ENCODE measurements at places on chromosomes 4 and X.

- peak; percentile 64 for DNase-seq
Observed at GRCh38 chr4:113094802-113095201, 45.3 kb downstream of the ANK2 start.

- DNase-seq = no peak
Observed at GRCh38 chr4:159240046-159240445, 137.2 kb downstream of the RAPGEF2 start.

DNA sequence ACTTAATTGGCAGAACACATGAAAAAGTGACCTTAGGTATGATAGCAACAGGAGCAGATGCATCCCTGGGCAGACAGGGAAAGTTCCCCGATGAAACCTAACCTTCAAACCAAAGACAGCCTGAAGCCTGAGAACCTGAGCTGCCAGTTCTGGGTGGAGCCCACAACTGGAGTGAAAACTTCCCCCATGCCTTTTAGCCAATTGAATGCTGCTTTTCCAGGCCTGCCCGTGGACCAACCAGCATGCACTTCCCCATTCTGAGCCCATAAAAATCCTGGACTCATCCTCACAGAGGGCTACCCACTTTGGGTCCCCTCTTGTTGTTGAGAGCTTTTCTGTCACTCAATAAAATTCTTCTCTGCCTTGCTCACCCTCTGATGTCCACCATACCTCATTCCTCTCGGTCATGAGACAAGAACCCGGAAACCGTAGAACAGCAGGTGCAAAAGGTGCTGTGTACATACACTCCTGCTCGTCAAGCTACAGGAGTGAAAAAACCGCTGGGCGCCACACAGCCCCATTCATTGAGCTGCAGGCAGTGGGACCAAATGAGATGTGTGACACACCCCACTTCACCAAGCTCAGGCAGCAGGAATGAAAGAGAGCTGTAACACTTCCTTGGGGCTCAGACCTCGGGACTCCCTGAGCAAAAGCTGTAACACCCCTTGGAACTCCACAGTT, 13.9 kb upstream of the SLC7A11 start:
- DNase-seq = no peak

GRCh38 chr4:17758485-17758884, 22.9 kb downstream of the FAM184B start:
- no peak for DNase-seq

- no peak for DNase-seq
Observed at GRCh38 chrX:79259073-79259689, 108.0 kb downstream of the ITM2A start.

GRCh38 chrX:110051559-110051958, 48.6 kb downstream of the TMEM164 start:
- no peak for DNase-seq

GRCh38 chrX:138664016-138664415, 47.5 kb downstream of the FGF13 start:
- no peak for DNase-seq

DNA sequence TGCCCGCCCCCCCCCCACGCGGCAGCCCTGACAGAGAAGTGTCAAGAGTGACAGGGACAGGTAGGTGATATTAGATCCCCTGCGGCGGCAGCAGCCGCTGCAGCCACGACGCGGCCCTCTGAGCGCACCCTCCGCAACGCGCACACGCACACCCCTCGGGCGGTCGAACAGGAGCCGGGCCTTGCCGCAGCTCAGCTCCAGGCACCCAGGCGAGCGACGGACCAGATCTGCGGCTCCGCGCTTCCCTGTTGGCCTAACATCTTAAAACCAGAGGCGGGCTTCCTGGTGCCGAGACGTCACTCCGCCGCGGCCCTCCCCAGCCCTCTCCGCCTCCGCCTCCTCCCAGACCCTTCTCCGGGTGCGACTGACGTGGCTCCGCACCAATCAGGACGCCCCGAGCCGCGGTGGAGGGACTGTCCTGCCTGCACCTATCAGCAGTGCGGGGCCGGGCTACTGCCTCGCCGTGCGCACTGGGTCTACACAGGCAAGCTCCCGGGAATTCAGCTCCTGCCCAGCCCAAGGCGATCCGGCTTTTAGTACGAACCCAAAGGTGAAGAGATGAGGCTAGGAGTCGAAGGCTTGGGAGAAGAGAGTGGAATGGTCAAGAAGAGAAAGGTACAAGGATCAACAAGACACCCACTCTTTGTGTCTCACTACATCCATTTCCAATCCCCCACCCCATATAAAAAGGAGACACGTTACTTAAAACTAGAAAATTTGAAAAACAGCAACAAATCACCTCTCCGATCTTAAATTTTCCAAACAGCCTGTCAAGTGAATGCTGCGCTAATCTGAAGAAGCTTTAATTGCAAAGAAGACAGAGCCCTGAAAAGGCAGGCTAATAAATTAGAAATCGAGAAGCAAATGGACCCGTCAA, at the start of gene PITX2:
PITX2 (minus strand) TSS at position 237 of the 877 bp plus-strand sequence. CDS start 617 bp downstream, outside the sequence.
- peak; percentile 99 for DNase-seq

DNA sequence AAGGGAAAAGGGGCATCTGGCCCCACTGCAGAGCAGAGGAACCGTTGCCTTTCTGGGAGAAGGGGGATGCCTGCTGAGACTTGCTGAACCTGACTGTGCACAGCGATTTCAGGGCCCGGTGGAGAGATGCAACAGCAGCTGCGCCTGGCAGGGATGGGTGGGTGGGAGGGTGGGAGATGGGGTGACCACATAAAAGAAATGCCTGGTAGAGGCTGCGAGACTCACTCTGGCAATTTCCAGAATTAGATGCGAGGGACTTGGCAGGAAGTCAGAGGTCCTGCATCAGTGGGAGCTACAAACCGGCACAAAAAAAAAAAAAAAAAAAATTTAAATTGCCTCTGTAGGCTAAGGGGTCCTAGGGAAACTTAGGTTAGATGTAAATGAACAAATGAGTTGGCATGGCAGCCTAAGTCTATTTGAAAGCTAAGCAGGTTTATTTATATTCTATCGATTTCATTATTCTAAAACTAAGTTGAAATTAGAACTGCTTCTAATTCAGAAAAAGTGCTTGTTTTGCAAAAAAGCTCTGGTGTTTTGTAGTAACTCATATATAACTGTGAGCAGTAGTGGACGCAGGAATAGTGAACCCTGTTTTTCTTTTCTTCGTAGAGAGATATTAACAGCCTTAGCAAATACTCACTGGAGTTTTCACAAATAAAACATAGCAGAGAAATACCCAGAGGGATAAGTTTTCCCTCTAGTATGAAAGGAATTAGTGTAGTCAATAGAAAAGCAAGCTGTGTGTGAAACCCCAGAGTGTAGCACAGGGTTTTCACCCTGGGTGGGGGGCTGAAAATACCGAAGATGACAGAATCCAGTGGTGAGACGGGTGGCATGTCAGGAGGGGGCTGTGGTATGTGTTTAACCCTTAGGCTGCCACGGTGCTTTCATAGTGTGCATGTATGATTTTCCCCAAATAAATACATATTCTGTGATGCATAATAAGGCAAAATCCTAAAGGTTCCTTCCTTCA, 130.1 kb downstream of the EGF start:
- DNase-seq = peak; percentile 21

DNA sequence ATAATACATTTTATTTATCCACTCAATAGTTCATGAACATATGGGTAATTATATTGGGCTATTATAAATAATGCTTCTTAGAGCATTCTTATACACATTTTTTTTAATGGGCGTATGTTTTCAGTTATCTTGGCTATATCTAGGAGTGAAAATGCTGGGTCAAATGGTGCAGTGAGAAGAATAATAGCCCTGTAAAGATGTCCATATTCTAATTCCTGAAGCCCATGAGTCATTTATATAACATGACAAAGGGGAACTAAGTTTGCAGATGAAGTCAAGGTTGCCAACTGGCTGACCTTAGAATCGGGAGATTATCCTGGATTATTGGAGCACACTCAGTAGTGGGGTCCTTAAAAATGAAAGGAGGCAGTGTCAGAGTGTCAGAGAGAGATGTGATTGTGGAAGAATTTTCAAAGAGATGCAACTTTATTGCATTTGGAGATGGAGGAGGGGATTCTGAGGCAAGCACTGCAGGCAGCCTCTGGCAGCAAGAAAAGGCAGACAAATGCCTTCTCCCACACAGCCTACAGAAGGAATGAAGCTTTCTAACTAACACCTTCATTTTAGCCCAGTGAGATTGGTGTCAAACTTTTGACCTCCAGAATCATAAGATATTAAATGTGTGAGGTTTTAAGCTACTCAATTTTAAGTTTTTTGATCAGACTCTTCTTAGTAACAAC, 106.1 kb upstream of the HS3ST1 start:
- no peak for DNase-seq

- DNase-seq = no peak
Observed at GRCh38 chrX:39525758-39526157, 572.0 kb downstream of the BCOR start.

DNA sequence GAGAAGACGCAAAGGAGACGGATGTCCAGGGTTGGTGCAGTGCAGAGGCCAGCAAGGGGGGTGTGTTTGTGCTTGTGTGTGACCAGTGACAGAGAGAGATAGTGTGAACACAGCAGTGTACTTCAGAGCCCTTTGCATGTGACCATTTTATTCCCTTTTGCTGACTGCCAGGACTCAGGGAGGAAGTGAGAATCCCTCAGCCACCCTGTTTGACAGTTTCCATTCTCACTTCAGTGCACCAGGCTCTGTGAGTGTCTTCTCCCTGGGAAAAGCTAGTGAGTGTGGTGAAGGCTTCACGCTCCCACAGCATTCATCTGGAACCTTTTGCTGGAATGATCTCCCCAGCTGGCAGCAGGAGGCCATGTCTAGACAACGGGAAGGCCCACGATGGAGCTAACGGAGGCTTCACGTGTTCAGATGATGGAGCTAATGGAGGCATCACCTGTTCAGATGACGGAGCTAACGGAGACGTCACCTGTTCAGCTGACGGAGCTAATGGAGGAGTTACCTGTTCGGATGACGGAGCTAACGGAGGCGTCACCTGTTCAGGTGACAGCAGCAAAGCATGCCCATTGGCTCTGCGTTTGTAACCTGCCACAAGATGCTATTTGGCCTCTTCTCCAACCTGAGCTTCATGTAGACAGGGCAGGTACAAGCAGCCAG, 195.4 kb downstream of the AFAP1 start:
- DNase-seq = no peak

- DNase-seq = peak; percentile 99
Observed at GRCh38 chr4:13920901-13921300, 293.4 kb upstream of the BOD1L1 start.

- DNase-seq = peak; percentile 79
Observed at GRCh38 chrX:67604979-67605703, 61.3 kb downstream of the AR start.

- no peak for DNase-seq
Observed at GRCh38 chrX:23765868-23766267, 17.1 kb upstream of the SAT1 start.

DNA sequence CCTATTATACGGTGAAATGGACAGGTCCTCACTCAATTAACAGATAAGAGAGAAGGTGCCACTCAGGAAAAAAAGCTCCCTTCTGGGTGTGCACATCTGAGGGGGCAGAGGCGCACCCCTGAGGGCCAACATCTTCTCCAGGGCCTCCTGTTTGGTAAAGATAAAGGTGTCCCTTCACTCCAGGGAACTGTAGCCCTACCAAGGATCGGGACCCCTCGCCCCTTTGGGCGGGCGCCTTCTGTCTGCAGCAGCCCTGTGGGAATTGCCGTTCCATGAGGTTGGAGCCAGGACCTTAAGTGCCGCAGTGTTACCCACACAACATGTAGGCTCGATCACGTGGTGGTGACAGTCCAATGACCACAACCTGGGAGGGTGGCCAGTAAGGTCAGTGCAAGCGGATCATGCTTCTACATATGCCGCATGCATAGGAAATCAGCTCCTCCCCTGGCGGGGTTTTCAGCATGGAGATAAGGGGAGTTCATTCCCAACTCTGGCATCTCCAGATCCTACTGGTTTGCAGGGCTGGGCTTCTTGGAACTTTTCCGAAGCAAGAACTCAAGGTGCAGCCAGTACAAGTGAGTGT, 253.3 kb downstream of the EVC2 start:
- no peak for DNase-seq

- DNase-seq = peak; percentile 75
Observed at GRCh38 chr4:88570001-88570400, 22.3 kb upstream of the HERC3 start.

DNA sequence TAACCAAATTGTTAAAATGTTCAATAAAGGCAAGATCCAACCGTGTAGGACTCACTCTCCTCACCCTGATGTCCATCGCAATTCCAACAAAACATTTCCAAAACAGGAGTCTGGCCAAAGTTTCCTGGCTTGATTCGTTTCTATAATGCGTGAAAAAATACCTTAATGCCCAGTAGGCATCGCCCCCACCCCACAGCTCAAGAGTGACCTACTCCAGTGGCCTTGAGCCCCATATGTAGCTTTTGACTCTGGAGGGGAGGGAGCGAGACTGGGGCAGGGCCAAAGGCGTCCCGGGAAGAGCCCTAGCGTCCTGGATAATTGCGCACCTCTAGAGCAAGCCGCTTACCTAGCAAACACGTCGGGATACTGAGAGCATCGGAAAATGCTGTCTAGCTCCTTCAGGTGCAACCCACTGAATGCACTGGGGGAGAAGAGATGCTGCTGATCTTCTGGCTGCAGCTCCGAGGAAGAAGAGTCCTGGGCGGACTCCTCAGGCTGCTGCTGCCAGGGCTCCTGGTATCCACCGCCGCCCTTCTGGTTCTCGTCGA, 55.6 kb upstream of the NKAP start:
- DNase-seq = peak; percentile 48

GRCh38 chr4:151659601-151660364, 101.0 kb downstream of the GATB start:
- no peak for DNase-seq

GRCh38 chr4:18439311-18439710, 417.8 kb upstream of the LCORL start:
- DNase-seq = no peak

DNA sequence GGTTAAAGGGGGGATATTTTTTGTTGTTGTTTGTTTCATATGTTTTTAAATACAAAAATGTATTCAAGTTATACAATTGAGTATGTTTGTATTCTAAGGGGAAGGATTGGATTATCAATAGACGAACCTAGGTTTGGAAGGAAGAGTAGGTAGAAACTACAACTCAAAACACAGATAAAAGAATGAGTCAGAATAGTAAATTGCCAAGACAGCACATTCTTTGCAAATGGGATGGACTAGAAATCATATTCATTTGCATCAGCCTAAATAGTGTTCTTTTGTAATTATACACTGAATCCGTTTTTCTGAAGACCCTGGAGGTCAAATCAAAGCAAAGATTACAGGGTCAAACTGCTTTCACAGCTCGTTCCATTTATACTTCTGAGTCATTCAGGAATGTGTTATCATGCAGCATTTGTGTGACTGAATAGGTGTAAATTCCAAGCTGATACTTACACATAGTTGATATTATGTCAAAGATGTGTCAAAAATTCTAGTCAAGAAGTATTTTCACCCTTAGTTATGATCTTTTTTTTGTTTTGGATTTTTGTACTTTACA, 273.3 kb upstream of the FAT4 start:
- peak; percentile 58 for DNase-seq

DNA sequence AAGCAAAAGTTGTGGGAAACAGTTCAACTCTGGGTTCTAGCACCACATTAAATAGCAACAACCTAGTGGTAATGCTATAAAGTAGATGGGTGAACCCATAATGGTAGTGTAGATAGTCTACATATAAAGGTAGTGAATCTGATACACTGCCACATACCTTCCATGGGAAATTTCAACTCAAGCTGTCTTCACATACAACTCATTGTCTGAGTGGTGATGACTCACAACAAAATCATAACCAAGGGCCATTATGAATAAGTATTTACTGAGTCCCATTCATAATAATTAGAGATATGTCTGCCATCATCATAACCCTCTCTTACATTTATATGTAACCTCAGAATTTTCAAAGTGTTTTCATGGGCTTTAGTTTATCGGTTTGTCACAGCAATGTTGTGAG, 34.8 kb downstream of the EGF start:
- DNase-seq = no peak

All from mesendoderm (in vitro differentiated cells).